ENCODE measurements at places on chromosomes 5 and 9.
A peak's percentile ranks its signal among the peaks of the same experiment; 100 is the strongest.

DNA sequence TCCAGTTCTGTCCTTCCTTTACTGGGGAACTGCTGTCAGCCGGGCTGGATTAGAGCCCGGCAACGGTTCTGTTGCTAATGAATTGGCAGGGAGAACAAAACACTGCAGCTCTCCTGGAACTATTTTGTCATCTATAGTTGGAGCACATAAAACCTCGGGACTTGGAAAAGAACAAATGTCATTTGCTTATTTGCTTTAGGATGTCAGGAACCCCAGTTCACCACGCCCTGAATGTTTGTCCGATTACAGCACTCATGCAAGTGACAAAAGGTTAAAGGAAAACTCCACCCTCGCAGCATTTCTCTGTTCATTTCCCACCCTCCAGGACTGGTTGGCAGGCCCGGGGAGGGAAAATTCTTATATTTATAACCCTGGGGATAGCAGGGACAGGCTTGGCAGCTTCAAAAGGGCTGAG is 66.4 kb upstream of the PLPP1 start:
- peak; percentile 74 for DNase-seq

- no peak for DNase-seq
Observed at GRCh38 chr9:112048924-112049691, 126.0 kb downstream of the SUSD1 start.

- DNase-seq = no peak
Observed at GRCh38 chr5:69091771-69092170, 2.0 kb upstream of the SLC30A5 start.

GRCh38 chr5:175872287-175873087 is 1.1 kb downstream of the CPLX2 start:
- peak; percentile 51 for DNase-seq

- no peak for DNase-seq
Observed at GRCh38 chr9:120758544-120758943, 34.7 kb downstream of the FBXW2 start.

- no peak for DNase-seq
Observed at GRCh38 chr5:128414469-128414868, 123.6 kb downstream of the FBN2 start.

GRCh38 chr9:113618836-113619490 is 155.4 kb downstream of the RGS3 start:
- DNase-seq = no peak

DNA sequence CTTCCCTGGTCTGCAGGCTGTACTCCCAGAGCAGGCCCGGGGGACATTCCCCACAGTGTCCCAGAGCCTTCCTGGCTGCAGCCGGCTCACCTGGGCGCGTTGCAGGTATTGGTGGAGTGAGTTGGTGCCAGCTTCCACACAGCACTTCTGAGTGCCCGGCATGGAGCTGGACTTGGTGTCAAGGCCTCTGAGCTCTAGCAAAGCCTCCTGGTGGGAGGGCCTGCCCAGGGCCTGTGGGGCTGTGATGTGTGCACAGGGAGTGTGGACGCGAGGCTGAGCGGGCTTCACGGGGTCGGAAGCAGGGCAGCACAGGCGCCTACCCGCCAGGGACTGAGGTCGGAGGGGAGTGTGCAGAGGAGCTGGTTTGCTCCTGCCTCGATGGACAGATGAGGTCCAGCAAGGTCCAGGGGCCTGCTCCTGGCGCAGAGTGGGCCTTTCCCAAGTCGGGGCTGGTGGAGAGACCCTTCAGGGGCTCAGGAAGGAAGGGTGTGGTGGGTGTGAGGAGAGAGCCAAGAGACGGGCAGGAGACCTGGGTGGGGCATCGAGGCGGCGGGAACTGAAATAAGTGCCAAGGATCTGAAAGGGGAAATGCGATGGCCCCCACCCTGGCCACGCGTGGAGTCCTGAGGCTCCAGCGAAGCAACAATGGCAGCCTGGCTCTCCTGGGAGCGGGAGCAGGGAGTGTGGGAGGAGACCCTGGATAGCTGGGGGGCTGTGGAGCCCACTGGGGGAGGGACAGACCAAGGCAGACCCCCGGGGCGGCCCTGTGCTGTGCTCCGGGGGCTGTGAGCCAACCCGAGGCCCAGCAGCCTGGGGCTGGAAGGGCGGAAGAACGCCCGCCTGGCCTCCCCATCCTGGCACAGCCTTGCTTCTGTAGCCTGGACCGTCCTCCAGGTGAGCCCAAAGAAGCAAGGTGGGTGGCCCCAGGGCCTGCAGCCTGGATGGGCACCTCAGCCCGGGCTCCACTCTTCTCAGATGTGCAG is 78.4 kb downstream of the RXRA start:
- no peak for DNase-seq

- peak; percentile 60 for DNase-seq
Observed at GRCh38 chr9:121499427-121500164, at the start of gene GGTA1. Gene GGTA1, minus strand, starts transcription at chr9:121499844. Its CDS starts 31,922 bp downstream, at chr9:121467922.

GRCh38 chr5:176626876-176627236 is 3.5 kb downstream of the SNCB start:
- DNase-seq = no peak

- DNase-seq = no peak
Observed at GRCh38 chr5:79774171-79774854, 84.7 kb downstream of the CMYA5 start.

DNA sequence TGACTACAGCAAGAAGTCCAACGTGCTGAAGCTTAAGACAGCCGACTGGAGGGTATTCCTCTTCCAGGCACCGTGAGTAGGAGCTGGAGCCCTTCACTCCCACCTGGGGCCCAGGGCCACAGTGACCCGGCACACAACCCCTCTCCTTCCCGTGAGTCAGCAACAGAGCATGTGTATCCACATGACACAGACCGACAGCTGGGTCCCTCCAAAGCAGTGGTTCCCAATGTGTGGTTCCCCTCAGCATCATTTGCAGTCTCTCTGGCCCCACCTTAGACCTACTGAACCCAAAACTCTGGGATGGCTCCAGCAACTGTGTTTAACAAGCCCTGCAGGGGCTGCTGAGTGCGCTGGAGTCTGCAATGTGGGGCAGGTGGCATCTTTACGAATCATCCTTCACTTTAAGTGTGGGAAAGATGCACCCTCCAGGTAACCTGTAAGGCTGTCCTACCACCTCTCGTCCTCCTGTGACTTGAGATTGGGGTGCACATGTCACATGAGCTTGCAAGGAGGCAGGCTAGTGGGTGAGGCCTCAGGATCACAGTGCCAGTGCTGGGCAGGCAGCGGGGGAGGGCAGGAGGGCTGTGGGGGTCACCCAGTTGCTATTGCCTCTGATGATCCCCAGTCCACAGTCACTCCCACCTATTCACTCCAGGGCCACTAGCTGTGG is 42.2 kb downstream of the PSD2 start:
- no peak for DNase-seq

DNA sequence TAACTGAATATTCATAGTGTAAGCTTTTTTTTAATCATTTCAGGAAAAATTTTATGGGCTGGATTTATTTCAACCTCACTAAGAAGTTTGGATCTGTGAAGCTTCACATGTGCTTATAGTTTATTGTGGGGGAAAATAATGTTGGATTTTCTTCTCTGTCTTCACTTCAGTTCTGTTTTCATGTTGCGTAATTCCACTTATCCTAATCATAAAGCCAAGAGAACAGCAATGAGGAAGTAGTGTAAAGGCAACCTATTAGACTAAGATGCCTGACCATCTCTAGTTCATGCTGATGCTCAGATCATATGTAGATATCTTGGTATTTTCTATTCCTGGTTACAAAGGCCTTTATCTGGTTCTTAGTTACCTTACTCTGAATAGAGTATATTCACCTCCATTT is 50.0 kb downstream of the CD180 start:
- no peak for DNase-seq

DNA sequence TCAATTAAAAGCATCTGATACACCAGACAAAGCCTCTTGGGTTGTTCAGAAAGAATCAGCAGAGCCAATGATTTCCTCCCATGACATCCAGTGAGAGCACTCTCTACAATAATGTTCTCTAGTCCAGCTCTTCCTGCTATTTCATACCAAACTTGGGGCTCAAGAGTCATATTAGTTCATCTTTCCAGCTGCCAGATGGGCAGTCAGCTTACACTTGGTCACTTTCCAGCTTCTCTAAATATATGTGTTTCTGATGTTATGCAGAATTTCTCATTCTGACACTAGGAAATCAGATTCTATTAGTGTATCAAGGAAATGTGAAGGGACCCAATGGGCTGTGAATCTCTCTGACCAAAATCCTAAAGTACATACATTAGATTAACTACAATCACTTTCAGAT is 148.9 kb downstream of the ENC1 start:
- no peak for DNase-seq

DNA sequence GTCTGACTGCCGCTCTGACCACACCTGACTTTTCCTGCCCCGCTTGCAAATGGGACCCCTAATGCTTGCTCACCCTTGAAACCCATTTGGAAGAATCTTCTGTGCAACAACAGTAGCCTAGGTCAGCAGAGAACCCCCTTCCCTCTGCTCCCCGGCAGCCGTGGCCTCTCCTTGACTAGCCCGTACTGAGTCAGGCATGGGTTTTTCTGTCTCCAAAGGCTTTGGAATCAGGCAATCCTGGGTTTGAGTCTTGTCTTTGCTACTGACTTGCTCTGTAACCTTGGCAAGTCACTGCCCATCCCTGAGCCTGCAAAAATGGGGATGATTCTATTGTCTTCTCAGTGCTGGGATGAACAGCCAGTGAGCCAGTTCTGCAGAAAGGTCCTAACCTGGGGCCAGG is 135.4 kb downstream of the RGS3 start:
- DNase-seq = no peak

DNA sequence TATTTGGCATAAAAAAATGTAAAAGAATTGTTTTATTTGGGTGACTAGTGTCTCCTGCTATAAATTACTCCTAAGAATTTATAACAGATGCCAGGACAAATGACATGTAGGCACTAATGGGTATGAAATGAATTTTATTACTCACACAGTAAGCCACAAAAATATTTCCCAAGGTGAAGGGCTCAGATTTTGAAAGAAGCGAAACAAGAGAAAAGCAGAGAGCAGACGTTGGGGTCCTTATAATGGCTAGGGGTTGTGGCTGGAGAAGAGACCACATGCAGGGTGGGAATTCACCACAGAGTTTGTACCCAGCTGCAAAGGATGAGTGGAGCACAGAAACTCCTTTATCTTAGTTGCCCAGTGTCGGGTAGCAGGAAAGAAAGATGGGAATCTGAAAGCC is 45.0 kb upstream of the PRR16 start:
- DNase-seq = no peak

DNA sequence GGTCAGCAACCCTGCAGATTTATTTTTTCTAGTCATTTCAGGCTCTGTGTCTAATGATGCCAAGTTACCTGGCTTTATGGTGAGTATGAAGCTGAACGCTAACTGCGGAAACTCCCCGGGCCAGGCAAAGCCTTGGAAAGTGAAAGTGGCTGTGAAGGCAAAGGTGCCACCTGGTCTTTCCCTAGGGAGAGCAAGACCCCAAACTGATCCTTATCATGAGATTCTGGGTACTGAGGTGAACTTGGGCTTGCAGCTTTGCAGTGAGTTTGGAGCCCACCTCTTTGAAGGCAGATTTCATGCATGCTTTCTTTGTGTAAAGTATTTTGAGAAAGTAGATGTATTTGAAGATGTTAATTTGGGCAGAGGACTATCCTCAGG is 63.3 kb downstream of the CARTPT start:
- DNase-seq = no peak

- no peak for DNase-seq
Observed at GRCh38 chr5:53826504-53826903, 266.1 kb downstream of the NDUFS4 start.

DNA sequence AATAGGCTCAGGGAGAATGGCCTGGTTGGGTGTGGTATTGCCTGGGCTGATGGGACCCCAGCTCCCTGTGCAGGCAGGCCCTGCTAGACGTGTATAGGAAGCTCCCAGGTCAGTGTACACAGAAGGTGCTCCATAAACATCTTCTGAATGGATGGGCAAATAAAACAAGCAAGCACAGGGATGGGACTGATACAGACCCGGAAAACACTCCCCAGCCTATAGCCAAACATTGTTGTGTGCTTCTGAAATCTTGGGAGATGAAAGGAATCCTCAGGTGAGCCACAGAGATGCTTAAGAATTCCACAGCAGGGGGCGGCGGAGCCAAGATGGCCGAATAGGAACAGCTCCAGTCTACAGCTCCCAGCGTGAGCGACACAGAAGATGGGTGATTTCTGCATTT is 151.8 kb downstream of the ENTREP1 start:
- peak; percentile 24 for DNase-seq

DNA sequence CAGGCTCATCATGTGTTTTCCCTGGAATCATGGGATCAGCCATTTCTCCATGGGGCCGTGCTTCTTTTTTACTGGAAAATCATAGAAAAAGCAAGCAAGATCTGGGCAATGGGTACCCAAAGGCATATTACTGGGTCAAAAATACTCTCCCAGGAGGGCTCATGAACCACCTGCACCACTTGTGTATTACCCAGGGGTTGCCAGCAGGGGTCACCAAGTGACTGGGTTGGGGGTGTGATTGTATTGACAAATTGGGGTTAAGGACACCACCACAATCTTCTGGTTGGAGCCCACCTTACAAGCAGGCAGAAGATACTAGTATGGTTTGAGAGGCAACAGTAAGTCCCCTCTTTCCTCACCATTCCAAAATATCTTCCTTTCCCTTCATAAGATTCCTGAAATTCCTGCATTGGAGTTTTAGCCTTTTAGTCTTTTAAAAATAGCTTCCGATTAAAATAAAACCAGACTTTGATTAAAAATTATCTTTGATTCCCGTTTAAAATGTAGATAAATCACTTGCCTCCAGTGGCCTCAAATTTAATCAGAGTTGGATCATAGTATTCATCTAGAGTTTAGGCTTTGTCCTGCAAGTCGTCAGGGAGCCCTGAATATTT is 603.3 kb downstream of the KIF4B start:
- peak; percentile 10 for DNase-seq

GRCh38 chr9:93655621-93656425 is 79.4 kb downstream of the PHF2 start:
- no peak for DNase-seq

GRCh38 chr9:5671711-5672353 is 42.9 kb downstream of the RIC1 start:
- DNase-seq = no peak
